ENCODE measurements at places on chromosomes 5 and 9.
A peak's percentile ranks its signal among the peaks of the same experiment; 100 is the strongest.

DNA sequence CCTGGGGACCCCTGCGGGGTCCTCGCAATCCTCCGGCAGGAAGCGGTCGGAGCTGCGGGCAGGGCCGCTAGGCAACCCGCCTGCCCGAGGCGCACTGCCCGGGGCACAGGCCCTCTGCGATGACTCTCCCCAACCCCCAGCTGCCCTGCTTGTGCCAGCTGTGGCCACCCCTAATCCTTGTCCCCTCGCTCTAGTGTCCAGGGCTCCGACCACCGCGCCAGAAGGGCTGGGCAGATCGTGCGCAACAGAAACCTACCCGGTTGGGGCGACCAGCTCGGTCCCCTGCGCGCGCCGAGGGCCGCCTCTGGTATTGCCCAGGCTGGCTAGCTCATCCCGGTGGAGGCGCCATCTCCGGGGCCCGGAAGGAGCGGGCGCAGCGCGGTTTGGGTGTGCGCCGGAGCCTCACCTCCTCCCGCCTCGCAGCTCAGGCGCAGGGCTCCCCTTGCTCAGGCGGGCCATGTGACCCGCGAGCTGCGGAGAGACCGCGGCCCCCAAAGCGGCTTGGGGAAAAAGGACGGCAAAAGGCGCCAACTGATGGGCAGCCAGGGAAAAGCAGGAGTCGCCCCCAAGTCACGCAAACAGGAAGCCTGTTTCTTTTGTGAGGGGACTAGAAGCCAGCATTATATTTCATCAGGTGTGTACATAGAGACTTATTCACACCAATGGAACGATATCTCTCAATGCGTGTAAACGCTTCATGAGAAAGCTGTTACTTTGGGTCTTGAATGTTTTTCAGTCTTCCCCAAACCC, 46.8 kb upstream of the RNF20 start:
- DNase-seq, result peak; percentile 34

DNA sequence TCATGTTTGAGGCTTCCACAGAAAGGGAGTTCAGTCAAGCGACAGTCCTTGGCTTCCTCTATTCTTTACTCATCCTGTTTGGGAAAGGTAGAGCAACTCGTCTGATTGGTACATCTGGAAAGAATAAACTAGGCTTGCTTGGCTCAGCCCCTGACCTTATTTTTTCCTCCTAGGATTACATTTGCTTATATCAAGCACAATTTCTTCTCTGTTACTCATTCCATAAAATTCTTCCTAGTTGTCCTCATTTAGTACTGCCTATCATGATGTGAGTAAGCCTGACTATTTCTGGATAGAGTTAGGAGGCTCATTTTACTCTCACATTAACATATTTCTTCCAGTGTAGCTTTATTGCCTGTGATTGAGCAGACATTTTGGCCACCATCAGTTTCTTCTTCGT, 10.9 kb upstream of the CARNMT1 start:
- DNase-seq, result no peak

DNA sequence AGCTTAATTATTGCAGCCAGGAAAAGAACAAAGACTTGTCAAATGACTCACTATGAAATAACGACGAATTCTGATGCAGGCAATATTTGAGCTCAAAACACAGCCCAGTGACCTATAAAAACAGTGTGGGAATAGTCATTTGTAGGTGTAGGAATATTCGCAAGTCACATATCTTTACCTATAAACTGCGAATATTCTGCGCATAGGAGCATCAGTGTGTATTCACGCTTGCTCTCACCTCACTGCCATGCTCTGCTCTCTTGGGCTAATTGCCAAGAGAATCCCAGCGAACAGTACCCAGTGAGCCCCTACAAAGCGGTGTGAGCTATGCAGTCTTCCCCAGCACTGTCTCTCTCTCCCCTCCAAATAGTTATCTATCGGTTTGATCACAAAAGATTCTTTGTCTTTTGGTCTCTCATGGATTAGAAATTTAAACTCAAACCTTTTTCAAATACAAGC, 74.2 kb downstream of the ST8SIA4 start:
- DNase-seq, result no peak

- DNase-seq, result no peak
Observed at GRCh38 chr5:5285906-5286305, 136.6 kb upstream of the ICE1 start.

GRCh38 chr5:99104538-99105132, 175.8 kb upstream of the CHD1 start:
- DNase-seq, result no peak

- DNase-seq, result no peak
Observed at GRCh38 chr9:110073356-110073905, 134.5 kb downstream of the C9orf152 start.

- no peak for DNase-seq
Observed at GRCh38 chr9:134494273-134494815, 147.3 kb upstream of the COL5A1 start.

- no peak for DNase-seq
Observed at GRCh38 chr5:93076566-93076965, 504.5 kb downstream of the NR2F1-AS1 start.

DNA sequence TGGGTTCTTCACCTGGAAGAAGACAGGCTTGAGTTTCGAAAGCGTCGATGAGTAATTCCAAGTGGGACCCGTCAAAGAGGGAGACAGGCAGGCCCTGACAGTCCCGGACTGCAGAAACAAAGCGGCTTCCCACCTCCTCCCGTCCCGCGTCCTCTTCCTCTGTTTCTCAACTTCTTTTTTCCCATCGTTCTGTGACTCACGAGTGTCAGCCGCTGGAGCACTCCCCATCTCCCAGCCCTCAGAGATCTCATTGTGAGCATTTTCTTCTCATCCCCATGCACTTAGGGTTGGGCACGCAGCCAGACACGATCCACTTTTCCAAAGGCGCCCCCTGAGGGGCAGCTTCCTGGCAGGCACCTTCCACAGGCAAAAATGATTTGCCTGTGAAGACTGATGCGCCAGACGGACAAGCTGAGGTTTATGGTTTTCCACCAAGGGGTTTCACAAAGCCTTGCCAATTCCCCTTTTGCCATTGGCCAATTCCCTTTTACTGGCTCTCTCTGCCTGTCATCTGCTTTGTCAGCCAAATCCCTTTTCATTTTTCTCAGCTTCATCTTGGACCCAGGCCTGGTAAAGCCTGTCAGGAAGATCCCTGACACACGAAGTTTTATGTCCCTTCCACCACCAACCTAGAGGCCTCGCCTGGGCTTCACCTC, 86.5 kb upstream of the ANKRD55 start:
- DNase-seq, result no peak
